ENCODE measurements at places on chromosomes 3 and 15.

DNA sequence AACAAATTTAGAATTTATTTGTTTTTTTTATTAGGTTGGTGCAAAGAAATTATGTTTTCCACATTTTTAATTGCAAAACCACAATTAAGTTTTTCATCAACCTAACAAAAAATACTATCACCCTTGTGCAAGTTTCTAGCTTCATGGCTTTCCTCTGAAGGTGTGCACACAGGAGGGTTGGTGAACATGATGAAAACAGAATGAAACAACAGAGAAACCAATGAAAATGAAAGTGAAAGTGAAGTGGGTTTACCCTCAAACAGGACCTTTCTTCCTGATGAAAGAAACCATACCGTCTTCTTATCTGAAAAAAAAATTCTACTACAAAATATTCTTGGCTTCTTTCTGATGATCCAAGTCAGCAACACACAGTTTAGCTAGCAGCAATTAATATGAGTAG lies 71.9 kb upstream of the FEZF2 start:
- DNase-seq = no peak

GRCh38 chr3:80785475-80785874 lies 976.0 kb downstream of the GBE1 start:
- peak; percentile 24 for DNase-seq

GRCh38 chr3:114155370-114155821 lies 23.5 kb downstream of the DRD3 start:
- no peak for DNase-seq

DNA sequence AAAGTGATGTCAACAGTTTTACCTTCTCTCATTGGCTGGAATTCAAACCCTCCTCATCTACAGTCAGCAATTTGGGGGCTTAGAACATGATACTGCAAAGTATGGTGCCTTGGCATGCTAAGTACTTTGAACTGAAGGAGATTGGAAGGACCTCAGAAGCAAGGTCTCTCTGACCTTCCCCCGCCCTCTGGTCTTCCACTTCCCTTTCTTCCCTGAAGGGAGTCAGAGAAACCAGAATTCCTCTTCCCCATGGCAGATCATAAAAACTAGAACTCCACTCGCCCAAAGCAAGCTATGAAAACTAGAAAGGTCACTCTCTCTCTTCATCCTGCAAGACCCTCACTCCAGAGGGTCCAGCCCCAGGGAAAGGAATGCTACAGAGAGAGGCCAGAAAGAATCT lies 64.2 kb downstream of the CD200R1L start:
- DNase-seq = no peak

DNA sequence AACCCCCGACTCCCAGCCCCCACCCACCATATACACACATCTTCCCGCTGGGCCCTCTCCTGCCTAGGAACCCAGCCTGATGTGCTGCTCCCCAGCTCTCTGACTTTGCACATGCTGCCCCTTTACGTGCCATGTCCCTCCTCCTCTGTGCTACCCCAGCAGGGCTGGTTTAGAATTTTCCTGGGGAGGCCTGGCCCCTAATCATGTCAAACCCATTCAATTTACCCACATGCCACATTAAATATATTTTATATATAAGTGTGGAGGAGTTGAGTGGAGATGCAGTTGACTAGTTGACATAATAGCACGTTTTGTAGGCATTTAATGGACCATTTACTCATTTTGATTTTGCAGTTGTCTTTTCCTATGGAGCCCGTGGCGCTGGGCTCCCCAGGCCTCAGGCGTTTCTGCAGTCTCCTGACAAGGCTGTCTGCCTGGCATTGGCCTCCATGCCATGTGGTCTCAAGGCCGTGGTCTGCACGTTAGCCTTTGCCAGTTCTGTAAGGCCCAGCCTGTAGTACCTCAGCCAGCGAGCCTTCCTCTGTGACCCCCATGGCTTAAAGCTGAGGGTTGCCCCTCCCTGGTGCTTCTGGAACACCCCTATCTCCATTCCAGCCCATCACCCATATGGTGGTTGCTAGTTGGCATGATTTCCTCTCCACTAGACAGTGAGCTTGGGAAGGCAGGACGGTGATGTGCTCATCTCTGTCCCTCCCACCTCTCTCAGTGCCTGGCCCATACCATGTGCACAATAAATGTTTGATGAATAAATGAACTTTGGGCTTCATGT lies 155.8 kb downstream of the TLE3 start:
- DNase-seq = no peak

- DNase-seq = no peak
Observed at GRCh38 chr3:52039846-52040245, 16.5 kb downstream of the DUSP7 start.

DNA sequence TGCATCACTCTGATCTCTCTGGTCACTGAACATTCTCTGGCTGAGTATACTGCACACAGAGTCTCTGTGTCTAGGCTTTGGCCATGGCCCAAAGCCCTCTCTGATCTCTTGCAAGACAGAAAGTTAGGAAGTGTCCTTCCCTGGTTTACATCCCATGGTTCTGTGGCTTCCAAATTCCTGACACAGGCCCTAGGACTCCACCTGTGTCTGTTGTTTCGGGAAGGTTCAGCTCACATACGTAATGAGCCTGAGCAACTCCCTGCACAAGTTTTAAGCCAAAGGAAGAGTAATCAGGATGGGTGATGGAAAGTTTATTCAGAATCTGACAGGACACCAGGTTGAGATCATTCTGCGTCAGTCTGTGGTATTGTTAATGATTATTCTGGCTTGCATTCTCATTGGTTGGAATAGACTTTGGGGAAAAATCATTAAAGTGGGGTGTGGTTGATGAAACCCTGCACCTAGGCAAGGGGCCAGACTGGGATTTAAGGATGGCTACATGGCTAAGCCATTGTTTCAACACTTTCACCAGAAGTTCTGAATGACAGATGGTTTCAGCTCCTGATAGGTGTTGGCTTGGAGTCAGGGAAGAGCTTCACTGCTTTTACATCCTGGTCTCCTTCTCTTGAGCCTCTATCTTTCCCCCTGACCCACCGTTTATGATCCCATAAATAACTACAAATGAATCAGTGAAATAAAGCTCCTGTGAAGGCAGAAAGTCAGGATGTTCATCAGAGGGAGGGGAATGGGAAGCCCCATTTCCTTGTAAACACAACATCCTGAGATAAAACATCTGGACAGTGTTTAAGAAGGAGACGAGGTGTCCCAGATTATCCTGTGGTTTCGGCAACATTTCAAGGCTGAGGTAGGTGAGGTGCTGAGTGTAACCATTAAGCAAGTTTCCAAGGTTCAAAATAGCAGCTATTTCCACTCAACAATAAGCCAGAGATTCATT lies 14.1 kb downstream of the LCMT2 start:
- DNase-seq = no peak

GRCh38 chr3:129000742-129001100 lies 383 bp upstream of the EFCC1 start:
- DNase-seq = no peak

DNA sequence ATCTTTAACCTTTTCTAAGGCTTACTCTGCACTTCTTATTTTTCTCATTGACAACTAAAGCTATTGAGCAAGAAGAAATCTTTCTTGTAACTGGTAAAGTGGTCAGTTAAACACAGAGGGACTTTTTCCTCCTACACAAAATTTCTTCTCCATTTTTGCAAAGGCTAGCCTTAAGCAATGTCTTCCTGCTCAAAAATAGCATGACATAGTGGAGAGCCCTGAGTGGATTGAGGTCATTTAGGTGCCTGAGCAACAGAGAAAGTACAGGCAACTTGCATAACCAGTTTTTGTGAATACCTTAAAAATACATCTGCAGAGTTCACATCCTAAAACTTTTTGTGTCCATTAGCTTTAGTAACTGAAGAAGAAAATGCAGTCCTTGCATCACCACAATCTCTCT lies 144.7 kb upstream of the TTC14 start:
- no peak for DNase-seq

DNA sequence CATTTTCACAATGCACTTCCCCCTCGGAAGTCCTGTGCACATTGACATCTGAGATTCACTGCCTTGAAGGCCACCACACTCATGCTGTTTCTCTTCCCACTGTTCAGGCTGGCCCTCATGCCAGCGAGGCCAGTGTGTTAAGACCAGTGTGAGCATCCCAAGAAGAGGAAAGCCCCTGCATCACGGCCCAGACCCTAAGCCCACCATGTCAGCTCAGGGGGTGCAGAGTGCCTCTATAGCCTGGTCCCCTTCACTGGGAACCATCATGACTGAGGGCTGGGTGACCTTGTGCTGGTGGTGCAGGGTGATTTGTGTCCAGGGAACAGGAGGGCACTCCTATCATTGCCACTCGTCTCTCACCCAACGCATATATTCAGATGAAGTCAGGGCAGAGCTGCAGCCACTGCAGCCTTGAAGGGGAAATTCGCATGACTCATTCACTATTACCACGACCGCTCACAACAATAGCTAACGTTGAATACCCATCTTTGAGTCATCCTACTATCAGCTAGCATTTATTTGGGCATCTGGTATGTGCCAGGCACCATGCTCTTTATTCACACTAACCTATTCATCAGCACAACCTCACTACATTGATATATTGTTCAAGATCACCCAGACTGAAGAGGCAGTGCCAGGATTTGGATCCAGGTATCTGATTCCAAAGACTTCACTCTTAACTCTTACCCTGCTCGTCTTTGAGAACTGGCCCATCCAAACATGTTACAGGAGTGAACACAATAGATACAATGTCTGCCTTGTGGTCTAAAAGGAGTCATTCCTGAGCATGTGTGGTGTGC lies 58.8 kb upstream of the SLC6A11 start:
- DNase-seq = no peak

DNA sequence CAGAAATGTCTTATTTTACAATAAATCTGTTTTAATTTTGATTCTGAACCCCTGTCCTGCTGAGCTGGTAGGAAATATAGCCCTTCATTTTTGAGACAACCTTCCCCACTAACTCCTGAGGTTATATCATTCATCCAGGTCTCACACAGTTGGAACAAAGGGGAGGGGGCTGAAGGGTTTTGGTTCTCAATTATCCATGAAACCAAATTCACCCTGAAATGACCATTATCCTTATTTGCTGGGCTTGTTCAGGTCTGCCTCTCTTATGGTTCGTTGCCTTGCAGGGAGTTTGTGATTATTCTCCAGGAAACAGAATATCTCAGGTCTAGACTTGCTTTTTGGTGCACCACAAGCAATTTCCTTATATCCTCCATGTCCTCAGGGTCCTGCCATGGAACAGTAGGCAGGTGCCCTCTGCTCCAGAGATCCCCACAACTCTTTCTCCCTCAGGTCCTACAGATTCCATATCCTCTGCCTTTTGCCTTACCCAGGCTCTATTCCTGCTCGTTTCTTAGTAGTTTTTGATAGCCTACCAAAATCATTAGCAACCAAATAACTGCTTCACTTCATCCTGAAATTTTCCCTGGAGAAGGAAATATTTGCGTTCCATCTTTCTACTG lies 94.4 kb downstream of the TGFBR2 start:
- no peak for DNase-seq

GRCh38 chr3:12831301-12831866 lies 10.0 kb downstream of the RPL32 start:
- DNase-seq = no peak

GRCh38 chr3:140443073-140443472 lies 234.8 kb upstream of the TRIM42 start:
- no peak for DNase-seq

DNA sequence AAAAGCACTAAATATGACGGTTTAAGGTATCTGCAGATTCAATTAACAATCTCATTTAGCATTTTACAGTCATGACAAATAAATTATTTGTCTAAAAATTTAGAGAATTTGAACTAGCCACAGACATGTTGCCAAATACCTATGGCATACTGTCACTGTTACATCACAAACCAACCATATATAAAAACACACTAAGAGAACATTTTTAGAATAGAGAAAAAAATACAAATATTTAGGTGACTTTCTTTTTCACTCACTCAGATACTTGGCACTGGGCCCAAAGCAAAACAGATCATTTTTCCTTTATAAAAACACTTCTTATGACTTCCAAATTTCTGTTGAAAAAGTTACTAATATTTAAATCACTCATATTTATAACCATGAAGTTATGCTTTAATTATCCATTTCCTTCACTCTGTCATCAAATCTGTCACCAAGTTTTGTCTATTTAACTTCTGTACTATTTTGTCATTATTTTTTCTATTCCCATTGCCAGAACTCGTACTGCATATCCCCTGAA lies 644.7 kb downstream of the OTOL1 start:
- DNase-seq = peak; percentile 45

DNA sequence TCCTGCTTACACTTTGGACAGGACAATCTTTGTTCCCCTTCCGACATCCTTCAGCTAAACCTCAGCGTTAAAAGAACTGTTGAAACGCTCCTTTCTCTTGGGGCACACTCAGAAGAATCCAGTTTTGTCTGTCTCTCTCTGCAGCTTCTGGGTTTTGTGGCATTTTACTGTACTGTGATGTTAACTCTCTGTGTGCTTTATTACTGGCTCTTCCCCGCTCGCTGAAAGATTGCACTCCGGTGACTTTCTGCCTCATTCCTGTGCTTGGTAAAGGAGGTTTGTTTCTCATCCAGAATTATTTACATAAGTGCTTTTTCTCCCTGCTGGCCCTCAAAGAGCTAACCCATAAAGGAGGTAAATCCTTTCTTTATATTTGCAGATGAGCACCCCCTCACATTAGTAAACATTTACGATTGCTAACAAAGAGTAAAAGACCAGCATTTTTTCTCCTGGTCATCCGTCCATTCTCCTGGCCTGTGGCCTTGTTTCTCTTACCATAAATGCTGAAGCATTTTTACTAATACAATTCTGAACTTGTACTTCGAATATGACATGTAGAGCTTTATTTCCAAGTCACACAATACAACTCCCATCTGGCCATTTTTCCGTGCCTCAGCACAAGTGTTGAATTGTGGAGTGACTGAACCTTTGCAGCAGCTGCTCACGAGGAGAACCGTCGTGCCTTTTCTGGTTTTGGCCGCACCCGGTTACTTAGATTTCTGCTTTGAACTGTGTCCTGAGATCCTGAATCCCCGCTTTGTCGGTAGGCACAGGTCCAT lies 69.3 kb upstream of the RPL35A start:
- DNase-seq = no peak

GRCh38 chr3:190384309-190384756 lies 3.6 kb upstream of the CLDN16 start:
- no peak for DNase-seq

DNA sequence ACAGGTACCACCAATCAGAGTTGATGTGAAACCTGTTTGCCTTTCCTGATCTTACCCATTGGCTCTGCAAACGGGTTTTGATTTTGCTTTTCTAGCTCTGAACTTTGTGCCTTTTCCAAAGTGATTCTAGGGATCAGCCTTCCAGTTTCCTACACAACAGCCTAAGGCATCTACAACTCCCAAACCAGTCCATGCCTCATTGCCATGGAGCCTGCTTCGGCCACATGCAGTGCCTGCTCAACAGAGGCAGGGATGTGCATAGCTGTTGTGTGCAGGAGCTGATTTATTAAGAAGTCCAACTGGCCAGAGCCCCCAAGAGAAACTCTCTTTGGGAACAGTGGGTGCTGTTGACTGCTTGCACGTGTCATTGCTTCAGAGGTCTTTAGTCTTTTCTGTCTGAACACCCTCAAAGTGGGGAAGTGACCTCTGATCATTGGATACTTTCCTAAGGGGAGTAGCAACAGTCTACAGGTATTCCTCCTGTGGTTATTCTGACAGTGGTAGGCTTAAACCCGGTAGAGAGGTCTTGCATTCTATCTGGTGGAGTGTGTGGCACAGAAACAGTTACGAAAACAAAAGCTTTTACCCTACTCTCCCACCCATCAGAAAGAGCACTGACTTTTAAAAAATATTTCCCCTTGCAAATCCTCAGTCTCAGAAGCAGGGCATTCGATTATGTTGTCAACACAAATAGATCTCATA lies 36.6 kb upstream of the THSD4 start:
- no peak for DNase-seq

Measured in SK-N-MC (cell line).